ENCODE measurements at places on chromosomes 4 and X.
A peak's percentile ranks its signal among the peaks of the same experiment; 100 is the strongest.

GRCh38 chr4:54099748-54100574 is at the start of gene GSX2:
Gene GSX2, plus strand, starts transcription at chr4:54100163. Its CDS starts 182 bp downstream, at chr4:54100345.
- DNase-seq = no peak

GRCh38 chr4:56410247-56411062 is 23.2 kb upstream of the AASDH start:
- no peak for DNase-seq

- no peak for DNase-seq
Observed at GRCh38 chr4:5888222-5889001, 4.5 kb downstream of the CRMP1 start.

DNA sequence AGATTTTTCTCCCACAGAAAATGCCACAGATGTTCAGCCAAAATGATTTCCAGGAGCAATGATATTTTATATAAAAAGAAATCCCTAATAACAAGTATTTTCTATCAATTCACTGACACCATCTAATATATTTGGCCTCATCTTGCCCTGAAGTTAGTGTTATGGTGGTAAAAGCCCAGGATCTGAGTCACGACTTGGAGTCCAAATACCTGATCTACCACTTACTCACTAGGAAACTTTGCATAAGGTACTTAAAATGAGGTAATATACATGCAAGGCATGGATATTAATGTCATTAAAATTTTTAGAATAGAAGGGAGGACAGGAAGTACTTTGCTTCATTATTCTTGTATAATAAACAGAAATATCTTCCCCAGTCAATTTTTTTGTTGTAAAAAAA is 16.3 kb downstream of the PPP3CA start:
- no peak for DNase-seq

DNA sequence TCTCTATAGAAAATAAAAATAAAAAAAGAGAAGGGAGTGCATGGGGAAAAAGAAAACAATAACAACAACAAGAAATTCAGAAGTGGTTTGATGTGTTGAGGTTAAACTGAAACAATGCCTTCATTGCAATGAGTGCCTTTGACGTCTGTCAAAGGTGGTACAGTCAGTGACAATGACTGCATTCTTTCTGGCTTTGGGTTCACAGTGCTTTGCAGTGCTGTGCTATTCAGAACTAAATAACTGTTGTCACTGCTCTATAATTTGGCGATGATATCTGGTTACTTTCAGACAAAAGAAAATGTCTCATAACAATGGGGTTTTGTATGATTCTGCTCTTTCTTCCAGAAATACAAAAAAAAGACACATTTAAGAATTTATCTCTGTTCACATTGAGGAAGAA is 488.6 kb upstream of the MAGEB2 start:
- DNase-seq = no peak

GRCh38 chr4:102760645-102761295 is at the start of gene MANBA:
Gene MANBA, minus strand, starts transcription at chr4:102760968. Its CDS starts 74 bp downstream, at chr4:102760894.
- DNase-seq = peak; percentile 70

- DNase-seq = no peak
Observed at GRCh38 chr4:5144384-5144783, 93.1 kb downstream of the STK32B start.
